CD8-positive, alpha-beta T cell (primary cell): ENCODE measurements at places on chromosomes 6 and 20. TPM values are rescaled to one million over a fixed set of nuclear protein-coding genes. Genes with fewer than 3 reads are reported as not detected.

DNA sequence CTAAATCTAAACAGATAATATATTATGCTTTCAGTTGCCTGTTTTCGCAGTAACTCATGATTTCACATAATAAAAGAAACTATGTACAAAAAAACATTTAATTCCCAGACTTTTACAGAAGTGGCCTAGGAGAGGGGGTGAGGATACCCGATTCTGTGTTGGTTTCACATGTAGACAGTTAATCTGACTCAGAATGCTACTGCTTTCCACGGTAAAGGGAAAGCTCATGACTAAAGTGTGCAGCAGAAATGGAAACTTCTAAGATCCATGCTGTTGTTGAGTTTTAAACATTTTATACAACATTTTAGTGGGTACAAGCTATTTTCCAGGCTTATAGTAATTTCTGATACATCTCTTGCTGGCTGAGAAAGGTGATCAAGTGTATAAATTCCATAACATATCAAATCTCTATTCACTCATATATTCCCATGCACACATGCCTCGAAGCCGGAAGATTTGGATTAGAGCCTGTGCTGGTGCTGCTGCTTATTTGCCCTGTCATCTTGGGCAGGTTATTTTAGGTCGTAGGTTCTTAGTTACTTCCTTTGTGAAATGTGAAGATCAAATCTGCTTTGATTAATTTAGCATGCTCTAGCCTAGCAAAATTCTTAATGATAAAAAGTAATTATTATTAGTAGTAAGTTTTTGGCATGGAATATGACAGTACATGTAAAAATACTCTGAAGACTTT, 896.7 kb upstream of the MAP3K7 start:
- DNase-seq: no peak

- no peak for DNase-seq
Observed at GRCh38 chr6:97401533-97401932, 118.5 kb upstream of the MMS22L start.

GRCh38 chr20:25058051-25058846, at the start of gene ACSS1:
Gene ACSS1 (minus strand): TSS chr20:25058139. CDS start chr20:25058102, 37 bp downstream.
- peak; percentile 65 for DNase-seq

DNA sequence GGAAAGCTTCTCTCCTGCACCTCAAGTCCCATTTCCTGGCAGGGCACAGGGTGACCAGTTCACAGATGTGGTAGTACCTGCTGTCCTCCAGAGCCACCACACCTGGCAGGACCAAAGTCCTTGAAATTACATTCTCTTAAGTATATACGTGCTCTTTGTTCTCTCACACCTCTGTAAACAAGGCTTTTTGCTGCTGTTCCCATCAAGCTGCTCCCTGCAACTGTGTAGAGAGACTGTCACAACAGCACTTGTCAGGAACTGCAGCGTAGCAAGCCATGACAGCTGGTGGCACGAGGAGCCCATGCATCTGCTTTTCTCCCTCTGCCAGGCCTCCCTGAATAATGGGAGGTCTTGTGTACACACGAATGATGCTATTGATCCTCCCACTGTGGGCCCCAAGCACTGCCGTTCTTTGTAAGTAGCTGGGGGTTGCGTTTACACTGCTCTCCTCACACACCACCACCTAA, 431.8 kb downstream of the CD83 start:
- no peak for DNase-seq

- DNase-seq: peak; percentile 73
Observed at GRCh38 chr6:142112451-142113061, 20.2 kb upstream of the GJE1 start.

DNA sequence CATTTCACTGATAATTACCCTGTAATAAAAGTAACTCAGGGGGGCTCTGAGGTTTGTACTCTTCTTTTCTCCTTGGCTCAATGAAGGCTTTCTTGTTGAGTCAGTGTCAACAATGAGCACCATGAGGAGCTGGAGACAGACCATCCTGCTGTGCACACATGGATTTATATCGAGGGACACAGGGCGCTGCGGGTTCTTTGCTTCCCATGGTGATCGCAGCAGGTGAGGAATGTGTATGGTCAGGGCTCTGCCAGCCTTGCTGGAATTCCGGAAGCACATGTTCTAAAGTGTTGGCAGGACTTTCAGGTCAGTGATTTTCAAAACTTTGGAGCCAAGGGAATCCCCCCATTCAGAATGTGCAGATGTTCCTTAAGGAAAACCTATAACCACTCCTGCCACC, 27.1 kb downstream of the SMOC2 start:
- no peak for DNase-seq

GRCh38 chr6:130152908-130153510, 69.7 kb downstream of the SAMD3 start:
- no peak for DNase-seq

- DNase-seq: no peak
Observed at GRCh38 chr6:139409026-139409425, 34.6 kb upstream of the CITED2 start.

DNA sequence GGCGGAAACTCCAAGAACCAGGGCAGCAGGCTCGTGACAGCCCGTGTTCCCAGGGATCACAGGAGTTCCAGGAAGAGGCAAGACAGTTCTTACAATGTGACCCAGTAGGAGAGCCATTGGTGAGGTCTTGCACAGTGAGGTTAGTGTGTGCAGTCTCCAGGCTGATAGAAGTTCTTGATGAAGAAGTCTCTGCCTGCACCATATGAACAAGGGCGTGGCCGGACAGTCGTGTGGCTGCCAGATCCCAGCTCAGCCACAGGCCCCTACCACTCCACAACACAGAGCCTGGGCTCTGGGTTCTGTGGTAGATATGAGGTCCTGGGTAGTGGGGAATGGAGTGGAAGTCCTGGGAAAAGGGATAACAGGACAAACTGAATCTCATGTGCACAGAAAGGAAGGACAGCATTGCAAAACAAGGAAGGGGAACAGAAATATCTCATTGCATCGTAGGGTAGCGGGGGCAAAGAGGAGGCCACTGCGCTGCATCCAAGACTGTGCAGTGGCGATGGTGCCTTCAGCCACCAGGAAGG, 65.2 kb downstream of the STX11 start:
- DNase-seq: no peak

GRCh38 chr6:158387036-158387435, 74.8 kb downstream of the TULP4 start:
- DNase-seq: peak; percentile 36

GRCh38 chr6:95084867-95085266, 492.5 kb upstream of the MANEA start:
- no peak for DNase-seq

DNA sequence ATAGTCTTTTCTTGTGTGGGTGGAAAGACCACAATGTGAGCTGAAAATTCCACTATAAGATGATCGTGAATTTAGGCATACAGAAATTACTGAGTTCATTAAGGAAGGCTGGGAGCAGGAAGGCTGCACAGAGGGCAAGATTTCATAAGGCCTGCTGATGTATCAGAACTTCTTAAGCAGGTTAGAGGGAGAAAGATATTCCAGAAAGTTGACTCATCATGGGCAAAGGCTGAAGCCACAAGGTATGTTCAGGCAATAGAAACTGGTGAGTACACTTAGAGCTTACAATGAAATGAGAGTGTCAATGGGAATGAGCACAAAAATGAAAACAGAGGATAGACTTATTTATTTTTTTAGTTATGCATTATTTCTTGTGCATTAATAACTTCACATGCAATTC, 618.6 kb downstream of the CBLN4 start:
- no peak for DNase-seq

OR2H2 gene
- total RNA-seq: not detected

TMEM244 gene
- not detected for total RNA-seq

SLC32A1 gene
- total RNA-seq: not detected

AKAP7 gene
- total RNA-seq: 14.4 TPM

PABPC1L gene
- total RNA-seq: 34.0 TPM
